ENCODE measurements at places on chromosomes 3 and 15.

GRCh38 chr3:138187296-138188012 is at the start of gene ARMC8:
ARMC8 (plus strand) TSS chr3:138187301; CDS start chr3:138187555, 254 bp downstream.
- no peak for DNase-seq

DNA sequence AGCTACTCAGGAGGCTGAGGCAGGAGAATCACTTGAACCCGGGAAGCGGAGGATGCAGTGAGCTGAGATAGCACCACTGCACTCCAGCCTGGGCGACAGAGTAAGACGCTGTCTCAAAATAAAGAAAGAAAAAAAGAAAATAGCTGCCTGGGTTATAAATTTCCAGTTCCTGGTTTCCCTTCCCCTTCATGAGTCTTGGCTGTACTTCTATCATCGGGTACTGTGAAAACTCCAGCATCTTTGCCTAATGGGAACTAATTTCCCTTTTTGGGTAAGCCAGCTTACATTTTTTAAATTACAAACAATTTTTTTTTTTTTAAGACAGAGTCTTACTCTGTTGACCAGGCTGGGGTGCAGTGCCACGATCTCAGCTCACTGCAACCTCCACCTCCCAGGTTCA is 15.0 kb downstream of the DENND4A start:
- DNase-seq: no peak

DNA sequence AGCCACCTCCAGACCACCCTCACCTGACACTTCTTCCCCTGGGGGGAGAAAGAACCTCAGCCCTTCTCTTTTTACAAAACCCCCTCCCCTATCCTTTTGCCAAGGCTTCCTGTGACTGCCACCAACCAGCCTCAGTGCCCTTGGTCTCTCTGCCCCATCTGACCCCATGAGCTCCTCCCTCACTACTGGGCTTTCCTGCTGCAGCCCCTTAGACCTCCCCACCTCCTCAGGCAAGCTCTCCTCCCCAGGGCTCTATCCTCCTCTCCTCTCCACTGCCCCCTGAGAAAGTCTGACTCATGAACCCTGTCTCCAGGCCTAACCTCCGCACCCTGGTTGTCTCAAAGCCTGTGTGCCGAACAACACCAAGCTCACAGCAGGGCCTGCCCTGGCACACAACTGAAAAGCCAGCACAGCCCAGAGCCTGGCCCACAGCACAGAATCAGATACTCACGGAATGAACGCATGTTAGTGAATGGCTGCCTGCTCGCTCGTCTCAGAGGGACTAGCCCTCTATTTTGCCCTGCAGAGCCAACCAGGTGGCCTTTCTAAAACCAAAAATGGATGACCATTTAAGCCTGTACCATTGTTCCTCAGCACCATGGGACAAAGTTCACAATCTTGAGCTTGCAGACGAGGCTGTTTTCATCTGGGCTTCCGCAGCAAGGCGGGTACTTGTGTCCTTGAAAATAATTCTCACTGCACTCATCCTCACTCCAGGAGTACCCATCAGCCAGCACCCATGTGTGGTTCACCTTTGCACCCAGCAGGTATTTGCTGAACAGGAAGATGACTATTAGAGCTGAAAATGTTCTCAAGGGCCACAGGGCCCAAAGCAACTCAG is 1.7 kb downstream of the CHDH start:
- no peak for DNase-seq

DNA sequence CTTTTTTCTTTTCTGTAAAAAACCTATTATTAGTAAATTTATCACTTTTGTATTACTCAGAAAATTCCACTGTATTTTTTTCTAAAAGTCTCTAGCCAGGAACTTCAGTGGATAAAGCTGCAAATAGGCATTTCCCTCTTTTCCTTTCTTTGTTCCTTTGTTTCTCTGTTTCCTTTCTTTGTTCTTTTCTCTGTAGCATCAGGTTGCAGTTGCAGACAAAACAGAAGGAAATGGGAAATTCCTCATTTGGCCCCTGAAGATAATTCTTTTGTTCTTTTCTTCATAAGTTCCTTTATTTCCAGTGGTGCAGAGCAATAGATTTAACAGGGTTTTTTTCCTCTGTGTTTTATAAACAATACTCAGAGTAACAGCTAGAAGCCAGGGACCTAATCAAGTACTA is 416.5 kb downstream of the TBL1XR1 start:
- DNase-seq: no peak

- no peak for DNase-seq
Observed at GRCh38 chr3:159266779-159267178, 464.9 kb downstream of the MFSD1 start.

DNA sequence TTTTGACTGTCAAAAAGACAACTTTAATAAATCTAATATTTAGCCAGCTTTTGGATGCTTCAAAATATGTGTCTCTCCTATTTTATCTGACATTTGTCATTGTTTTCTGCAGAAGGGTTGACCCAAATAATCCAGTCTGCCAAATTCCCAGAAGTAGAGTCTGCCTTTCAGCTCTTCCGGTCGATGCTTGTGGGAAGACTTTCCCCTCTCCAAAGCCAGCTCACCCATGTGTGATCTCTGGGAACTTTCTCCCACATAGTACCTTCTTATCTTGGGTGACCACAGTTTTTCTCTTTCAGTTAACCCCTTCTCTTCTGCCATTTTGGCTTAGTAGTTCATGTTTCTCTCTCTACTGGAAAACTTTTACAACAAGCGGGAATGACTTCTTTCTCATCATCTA is 94.1 kb downstream of the ASB7 start:
- no peak for DNase-seq

GRCh38 chr3:54121414-54122323 is 683 bp upstream of the CACNA2D3 start:
- DNase-seq: no peak

DNA sequence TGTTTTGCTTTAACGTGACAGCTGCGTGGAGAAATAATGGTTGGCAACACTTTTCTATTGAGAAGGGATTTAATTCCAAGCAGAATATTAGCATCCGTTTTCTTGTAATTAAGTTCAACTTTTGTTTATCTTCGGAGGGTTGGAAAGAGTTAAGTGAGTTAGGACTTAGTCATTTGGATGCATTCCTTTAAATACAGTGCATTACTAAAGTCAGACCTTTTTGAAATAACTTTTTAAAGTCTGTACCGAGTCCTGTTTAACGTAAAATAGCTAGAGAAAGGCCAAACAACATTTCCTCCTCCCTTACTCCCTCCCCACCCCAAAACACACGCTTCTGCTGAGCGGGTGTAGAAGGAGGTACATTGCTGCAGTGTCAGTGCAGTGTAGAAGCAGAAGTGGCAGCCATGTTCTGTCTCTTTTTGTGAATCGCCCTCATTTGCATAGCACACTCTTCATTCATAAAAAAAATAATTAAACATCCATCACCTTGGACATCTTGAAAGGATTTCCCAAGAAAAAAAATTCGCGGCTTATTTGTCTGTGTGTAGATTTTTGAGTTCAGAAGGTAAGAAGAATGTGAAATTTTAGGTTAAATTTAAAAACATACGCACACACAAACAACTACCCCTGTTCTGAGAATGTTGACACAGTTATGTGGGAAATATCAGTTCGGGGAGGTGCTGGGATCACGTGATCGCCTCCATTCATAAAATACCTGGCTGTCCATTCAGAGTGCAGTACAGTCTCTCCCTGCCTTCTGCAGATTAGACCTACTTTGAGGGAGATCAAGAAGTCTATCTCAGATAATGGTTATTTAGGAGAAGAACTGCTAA is 1.6 kb downstream of the SPRED1 start:
- no peak for DNase-seq

DNA sequence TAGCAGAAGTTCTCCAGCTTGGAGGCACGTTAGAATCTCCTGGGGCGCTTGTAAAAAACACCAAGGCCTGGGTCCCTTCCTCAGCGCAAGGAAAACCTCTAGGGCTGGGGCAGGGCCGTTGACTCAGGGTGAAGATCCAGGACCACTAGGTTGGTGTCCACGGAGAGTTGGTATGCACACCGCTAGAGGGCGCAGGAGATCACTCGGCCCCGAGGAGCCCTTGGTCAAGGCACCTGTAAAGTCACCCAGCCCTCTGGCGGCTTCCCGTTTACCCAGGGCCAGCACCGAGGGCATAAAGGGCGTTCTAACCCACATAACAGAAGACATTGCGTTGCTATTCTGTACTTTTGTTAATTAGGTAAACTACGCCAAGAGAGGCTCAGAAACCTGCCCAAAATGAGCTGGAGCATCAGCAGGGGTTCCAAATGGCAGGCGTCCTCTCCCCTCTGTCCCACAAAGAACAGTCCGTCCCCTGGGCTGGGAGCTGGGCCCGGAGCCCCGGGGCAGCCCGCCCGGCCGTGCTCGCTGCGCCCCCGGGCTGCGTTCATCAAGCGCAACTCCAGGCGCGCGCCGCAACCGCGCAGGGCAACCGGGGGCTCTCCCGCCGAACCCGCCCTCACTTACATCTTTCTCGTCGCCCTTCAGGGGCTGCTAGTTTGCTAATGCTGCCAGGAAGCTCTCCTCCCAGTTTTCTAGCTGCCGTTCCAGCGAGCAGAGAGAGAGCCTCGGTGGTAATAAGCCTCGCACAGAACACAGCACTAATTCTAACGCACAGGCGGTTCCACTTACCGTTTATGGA is 332.1 kb downstream of the ARRDC4 start:
- no peak for DNase-seq

- DNase-seq: no peak
Observed at GRCh38 chr15:33641069-33641468, 327.2 kb upstream of the CHRM5 start.

DNA sequence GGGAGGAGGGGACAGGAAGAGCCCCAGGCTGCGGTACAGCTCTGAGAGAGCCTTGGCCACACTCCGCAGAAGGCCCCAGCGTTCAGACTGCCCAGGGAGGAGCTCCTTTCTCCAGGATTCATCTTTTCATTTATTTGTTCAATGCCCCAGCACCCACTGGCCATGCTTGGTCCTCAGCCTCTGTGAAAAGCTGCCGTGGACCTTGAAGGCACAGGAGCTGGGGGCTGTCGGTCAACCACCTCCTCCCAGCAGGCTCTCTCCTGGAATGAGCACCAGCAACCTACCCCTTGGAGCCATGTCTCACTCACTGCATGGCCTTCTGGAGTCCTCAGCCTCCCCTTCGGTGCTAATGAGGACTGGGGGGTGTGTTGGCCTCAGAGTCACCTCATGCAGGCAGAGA is 21.6 kb upstream of the PRR23E start:
- no peak for DNase-seq

DNA sequence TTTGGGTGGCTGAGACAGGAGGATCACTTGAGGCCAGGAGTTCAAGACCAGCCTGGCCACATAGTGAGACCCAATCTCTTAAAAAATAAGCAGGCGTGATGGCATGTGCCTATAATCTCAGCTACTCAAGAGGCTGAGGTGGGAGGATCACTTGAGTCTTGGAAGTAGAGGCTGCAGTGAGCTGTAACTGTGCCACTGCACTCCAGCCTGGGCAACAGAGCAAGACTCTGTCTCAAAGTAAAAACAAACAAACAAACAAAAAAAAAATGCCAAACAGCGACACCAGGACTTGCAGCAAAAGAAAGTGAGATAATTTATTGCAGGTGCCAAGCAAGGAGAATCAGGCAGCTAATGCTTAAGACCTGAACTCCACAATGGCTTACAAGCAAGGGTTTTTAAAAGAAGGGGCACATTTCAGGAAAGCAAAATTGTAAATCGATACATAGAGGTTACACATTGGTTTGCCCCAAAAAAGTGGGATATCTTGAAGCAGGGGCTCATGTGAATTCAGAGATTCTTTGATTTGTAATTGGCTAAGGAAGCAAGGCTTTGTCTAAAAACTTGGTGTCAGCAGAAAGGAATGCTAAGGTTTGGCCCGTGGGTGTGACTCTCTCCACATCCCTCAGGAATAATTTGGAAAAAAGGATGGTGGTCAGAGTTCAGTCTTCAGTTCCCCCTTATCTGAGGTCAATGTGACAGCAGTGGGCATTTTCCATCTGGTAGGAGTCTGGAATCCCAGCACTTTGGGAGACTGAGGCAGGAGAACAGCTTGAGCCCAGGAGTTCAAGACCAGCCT is 5.2 kb upstream of the MPI start:
- DNase-seq: no peak

- DNase-seq: no peak
Observed at GRCh38 chr15:54815556-54815955, 381.2 kb downstream of the RSL24D1 start.

GRCh38 chr3:138066972-138067371 is 48.4 kb downstream of the DZIP1L start:
- no peak for DNase-seq

DNA sequence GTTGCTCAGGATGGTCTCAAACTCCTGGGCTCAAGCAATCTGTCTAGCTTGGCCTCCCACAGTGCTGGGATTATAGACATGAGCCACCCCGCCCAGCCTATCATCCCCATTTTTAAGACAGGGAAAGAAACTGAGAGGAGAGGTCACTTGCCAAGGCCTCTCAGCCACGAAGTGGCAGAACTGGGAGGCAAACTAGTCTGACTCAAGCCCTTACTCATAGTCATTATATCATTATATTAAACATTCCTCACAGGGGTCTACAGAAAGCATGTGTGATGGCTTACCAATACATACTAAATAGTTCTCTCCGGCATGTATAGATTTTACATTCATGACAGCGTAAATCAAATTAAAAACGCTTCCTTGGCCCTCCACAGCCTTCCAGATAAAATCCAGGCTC is 62.0 kb upstream of the ZBTB38 start:
- no peak for DNase-seq

DNA sequence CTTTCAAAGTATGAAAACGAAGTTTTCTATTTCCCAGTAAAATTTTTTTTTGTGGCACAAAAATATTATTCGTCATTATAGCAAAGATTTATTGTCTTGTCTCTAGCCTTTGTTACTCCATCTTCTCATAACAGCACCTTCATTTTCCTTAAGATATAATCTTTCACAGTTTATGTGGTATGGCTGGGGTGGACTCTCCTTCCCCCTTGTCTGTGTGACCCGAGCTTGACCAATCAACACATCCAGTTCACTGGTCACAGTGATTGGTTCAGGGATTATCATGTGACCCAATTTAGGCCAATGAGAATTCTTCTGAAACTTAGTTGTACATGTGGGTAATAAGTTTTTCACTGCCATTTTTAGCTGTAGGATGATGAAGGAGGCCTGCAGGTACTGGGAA is 71.2 kb upstream of the DCBLD2 start:
- no peak for DNase-seq

DNA sequence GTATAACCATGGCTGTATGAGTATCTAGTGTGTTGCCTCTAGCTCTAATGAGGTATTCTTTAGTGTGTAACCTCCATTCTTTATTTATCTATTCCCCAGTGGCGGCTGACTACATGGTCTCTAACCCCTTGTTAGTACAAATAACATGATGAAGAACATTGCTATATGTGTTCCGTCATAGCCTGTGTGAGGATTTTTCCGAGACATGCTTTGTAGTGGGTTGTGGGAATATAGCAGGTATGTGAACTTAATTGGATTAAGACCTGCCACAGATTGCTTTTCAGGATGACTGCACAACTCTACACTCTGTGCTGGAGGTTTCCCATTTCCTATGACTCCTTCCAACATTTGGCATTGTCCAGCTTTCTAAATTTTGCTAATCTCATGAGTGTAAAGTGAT is 563.4 kb downstream of the ROBO1 start:
- no peak for DNase-seq
